ENCODE measurements at places on chromosomes 5 and 9.

DNA sequence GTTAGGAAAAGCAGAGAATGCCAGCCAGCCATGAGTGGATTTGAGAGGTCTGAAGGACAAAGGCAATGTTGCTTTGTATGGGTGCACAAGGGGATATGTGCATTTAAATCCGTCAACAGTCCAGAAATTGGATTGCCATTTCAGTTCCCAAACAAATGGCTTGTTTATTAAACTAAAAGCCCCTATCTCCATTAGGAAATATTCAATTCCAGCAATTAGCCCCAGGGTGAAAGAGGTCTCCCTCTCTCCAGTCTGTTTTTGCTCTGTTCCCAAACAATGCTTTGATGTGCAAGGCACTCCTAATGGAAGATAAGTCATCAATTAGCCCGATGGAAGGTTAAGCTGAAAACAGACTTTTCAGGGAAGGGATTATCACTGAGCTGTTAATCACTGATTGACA, 101.3 kb downstream of the C9orf152 start:
- no peak for DNase-seq

GRCh38 chr5:8848997-8849594, 696.8 kb downstream of the SEMA5A start:
- peak; percentile 74 for DNase-seq

- DNase-seq = peak; percentile 84
Measured at GRCh38 chr5:96297290-96297689, 135.8 kb downstream of the PCSK1 start.

- no peak for DNase-seq
Measured at GRCh38 chr9:114202849-114203248, 47.5 kb downstream of the COL27A1 start.

DNA sequence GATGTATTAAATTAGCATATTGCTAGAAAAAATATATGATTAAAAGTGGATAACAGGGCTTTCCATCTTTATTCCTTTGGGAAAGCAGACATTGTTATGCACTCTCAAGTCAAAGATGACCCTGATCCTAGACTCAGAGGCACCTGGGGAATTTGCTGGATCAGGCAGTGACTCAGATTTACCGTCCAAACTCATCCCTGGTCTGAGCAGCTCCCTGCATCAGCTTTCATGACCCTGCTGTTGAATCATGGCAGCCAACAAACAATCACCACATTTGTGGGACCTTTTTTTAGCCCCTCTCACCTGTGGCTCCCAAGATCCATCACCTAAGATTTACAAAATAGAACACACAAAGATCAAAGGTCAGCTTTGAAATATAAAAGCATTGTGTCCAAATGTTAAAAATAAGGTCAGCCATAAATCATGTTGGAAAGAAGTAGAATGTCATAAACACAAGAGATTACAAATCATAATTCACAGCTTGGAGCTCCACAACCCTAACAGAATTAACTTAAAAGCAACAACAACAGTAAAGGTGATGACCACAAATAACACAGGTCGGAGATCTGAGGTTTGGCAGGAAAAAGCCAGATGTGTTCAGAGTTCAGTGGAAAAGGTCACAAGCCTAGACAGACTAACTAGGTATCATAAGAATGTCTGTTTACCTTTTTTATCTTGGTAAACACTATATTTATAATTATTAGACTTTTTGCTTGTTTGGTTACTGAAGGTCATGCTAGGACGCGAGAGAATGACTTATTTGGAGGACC, 55.5 kb downstream of the ZFAND5 start:
- DNase-seq = no peak

DNA sequence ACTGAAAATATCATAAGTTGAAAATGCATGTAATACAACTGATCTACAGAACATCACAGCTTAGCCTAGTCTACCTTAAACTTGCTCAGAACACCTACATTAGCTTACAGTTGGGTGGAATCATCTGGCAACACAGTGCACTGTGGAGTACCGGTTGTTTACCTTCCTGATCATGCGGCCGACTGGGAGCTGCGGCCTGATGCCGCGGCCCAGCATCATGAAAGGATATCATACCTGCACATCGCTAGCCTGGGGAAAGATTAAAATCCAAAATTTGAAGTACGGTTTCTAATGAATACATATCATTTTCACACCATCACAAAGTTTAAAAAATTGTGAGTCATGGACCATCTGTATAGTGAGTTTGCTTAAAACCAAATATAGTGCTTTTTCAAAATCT, 1.8 kb downstream of the HACD4 start:
- DNase-seq = no peak

- DNase-seq = peak; percentile 70
Measured at GRCh38 chr5:38595132-38595745, 38.8 kb upstream of the LIFR start.

GRCh38 chr9:87713278-87713987, 12.5 kb upstream of the CTSL start:
- DNase-seq = peak; percentile 90

Measured in AG08395 (cell line).